ENCODE measurements at places on chromosomes 6 and 20. TPM values are rescaled to one million over a fixed set of nuclear protein-coding genes. Genes with fewer than 3 reads are reported as not detected.

- no peak for DNase-seq
These were observed 19.0 kb upstream of the ADGRF4 start for GRCh38 chr6:47679322-47679906.

GRCh38 chr20:54645445-54646155 lies 170.2 kb downstream of the DOK5 start:
- no peak for DNase-seq

DNA sequence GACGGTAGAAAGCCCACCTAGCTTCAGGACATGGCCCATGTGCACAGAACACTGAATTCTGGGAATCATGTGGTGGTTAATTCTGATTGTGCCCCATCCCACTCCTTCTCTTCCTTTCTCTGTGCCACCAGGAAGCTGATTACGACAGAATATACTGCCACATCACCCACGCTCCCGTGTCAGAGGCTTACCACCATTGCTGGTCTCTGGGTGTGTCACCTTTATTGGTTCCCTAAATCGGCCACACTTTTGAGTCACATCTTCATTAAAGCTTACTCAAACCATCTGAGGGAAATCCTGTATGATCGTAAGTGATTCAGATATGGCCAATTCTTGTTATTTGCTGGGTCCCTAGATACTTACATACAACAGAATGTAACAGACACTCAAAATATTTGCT lies 3.1 kb downstream of the TRMT6 start:
- no peak for DNase-seq

DNA sequence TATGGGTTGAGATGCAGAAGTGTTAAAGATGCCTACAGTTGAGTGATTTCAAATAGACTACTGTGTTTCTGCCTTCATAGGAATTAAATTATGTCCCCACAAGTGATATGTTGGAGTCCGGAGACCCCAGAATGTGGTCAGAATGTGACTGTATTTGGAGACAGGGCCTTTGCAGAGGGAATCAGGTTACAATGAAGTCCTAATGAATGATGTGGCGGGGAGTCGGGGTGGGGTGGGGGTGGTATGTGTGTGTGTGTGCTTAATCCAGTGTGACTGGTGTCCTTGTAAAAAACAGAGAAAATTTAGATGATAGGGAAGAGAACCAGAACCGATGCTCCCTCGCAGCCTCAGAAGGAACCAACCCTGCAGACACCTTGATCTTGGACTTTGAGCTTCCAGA lies 448.2 kb downstream of the QKI start:
- no peak for DNase-seq

GRCh38 chr6:35370785-35371493 lies 28.6 kb downstream of the PPARD start:
- no peak for DNase-seq

DNA sequence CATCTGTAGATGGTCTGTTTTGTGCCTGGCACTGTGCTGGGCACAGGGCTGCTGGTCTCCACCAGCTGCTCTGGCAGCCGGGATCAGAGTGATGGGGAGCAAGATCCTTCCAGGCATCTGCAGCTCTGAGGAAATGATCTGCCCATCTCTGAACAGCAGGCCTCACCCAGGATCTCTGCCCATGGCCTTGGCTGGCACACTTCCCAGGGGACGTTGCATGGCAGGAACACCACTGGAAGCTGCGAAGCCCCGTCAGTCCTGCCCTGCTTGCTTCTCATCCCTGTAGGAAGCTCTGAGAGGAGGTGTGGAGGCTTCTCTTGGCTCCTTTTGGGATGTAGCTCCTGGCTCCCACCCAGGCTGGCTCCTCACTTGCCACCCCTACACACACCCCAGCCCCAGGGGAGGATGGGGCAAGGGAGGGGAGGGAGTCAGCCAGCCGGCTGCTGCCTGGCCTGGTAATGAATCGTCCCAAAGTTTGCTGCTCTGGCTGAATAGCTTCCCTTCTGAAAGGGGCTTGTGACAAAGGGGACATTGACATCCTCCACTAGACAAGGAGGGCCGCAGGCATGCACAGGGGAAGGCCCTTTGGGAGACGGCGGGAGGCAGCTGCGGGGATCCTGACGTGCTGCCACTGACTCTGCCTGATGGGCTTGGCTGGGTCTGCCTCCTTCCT lies 108.9 kb downstream of the VEGFA start:
- peak; percentile 44 for DNase-seq

- DNase-seq = no peak
These were observed 262.7 kb upstream of the BMP2 start for GRCh38 chr20:6504826-6505225.

- DNase-seq = no peak
These were observed 248.5 kb downstream of the BTBD9 start for GRCh38 chr6:38391206-38391605.

GRCh38 chr20:17651760-17652388 lies 30.2 kb downstream of the RRBP1 start:
- peak; percentile 18 for DNase-seq

- DNase-seq = no peak
These were observed 140.7 kb downstream of the SOX4 start for GRCh38 chr6:21734204-21734603.

- DNase-seq = no peak
These were observed 82.1 kb upstream of the FABP7 start for GRCh38 chr6:122697458-122697857.

Gene BPIFA1
- not detected for total RNA-seq

Gene RIPPLY2
- not detected for total RNA-seq

Gene OOEP
- not detected for total RNA-seq

Gene PTCRA
- total RNA-seq = not detected

Gene HM13
- total RNA-seq = 158 TPM

Gene MYH7B
- total RNA-seq = 1.2 TPM

Gene NOX3
- not detected for total RNA-seq

Gene ABHD16B
- not detected for total RNA-seq

Gene CLPSL1
- total RNA-seq = not detected

Gene BPIFB4
- total RNA-seq = not detected
